ENCODE measurements at places on chromosomes 5 and 9. TPM values are rescaled to one million over a fixed set of nuclear protein-coding genes. Genes with fewer than 3 reads are reported as not detected.

Gene LRRTM2
- 0.12 TPM for total RNA-seq

Gene SLC34A3
- total RNA-seq: not detected

Gene PCDHB16
- total RNA-seq: not detected

Gene SV2C
- not detected for total RNA-seq

Gene RNF224
- total RNA-seq: 0.29 TPM

Gene KCNV2
- not detected for total RNA-seq

Gene PCBD2
- 13.5 TPM for total RNA-seq

Gene CCL19
- total RNA-seq: not detected

Gene EIF4EBP3
- 16.1 TPM for total RNA-seq

Gene CAVIN4
- total RNA-seq: not detected

Gene CDHR2
- total RNA-seq: 0.08 TPM

Gene EPB41L4A
- total RNA-seq: not detected

Gene CYLC2
- not detected for total RNA-seq

Gene PCDHGA9
- 0.39 TPM for total RNA-seq

Gene APBA1
- total RNA-seq: 2.4 TPM

Gene ARL15
- total RNA-seq: 10.4 TPM

Gene HRCT1
- total RNA-seq: not detected

Gene KIAA1958
- total RNA-seq: 8.2 TPM

Gene OTP
- not detected for total RNA-seq

Gene HSPB3
- not detected for total RNA-seq

Gene SLC27A6
- total RNA-seq: not detected

Gene PDCD1LG2
- 1.4 TPM for total RNA-seq

Gene SSBP2
- 8.4 TPM for total RNA-seq

Gene ARSB
- 11.3 TPM for total RNA-seq

Gene FRMD3
- 0.37 TPM for total RNA-seq

Gene ORM2
- total RNA-seq: not detected

Gene CDKN2B
- total RNA-seq: 0.73 TPM

Gene LCN6
- total RNA-seq: not detected

Gene NEUROG1
- not detected for total RNA-seq

Gene RIC1
- total RNA-seq: 20.9 TPM

Gene SLU7
- total RNA-seq: 47.4 TPM

Gene FAM120A
- 145 TPM for total RNA-seq

Gene LVRN
- total RNA-seq: not detected

Gene NXNL2
- not detected for total RNA-seq

Gene CDH9
- not detected for total RNA-seq

Gene SLC28A3
- total RNA-seq: 0.60 TPM

Gene NUTM2G
- total RNA-seq: not detected

Gene FAM153A
- 6.3 TPM for total RNA-seq

Gene GZMA
- 88.1 TPM for total RNA-seq

Gene IFNK
- total RNA-seq: not detected

Gene NUTM2F
- not detected for total RNA-seq

Gene AFF4
- 40.9 TPM for total RNA-seq

Gene TPPP
- not detected for total RNA-seq

Gene MYOT
- total RNA-seq: not detected

Gene MYMK
- not detected for total RNA-seq

Gene MSMP
- not detected for total RNA-seq

Gene INSL4
- not detected for total RNA-seq

Gene SLC6A3
- not detected for total RNA-seq

Gene CDH12
- total RNA-seq: not detected
